ENCODE measurements at places on chromosomes 5 and 9.
A peak's percentile ranks its signal among the peaks of the same experiment; 100 is the strongest.

DNA sequence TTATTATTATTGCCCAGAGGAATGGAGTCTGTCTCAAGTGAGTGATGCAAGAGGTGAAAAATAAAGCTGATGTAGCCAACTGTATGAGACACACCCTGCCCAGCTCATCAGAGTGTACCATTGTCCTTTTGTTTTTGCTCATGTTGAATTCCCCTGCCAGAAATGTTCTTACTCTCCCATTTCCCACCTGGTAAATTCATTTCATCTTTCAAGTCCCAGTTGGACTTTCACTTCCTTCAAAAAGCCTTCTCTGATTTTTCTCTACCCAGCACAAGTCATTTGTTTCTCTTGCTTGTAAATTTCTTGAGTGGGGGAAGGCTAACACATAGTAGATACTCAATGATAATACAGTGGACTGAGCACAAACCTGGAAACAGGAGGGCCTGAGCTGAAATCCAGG lies 394.5 kb upstream of the ZNF462 start:
- no peak for DNase-seq

DNA sequence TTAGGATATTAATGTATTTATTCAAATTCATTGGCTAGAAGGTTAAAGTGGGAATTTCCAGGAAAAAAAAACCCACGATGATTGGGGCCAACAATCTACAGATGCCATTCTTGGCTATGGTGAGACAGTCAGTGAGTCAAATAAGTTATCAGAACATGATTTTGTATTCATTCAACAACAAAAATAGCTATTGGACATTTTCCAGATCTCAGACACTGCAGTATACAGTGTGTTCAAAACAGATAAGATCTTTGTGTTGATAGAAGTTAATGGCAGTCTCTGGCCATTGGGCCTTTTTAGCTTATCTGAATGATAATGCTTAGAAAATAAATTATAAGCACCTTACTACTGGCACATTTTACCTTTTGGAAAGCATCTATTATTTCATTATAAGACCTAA lies 547.7 kb downstream of the MAT2B start:
- DNase-seq: no peak

DNA sequence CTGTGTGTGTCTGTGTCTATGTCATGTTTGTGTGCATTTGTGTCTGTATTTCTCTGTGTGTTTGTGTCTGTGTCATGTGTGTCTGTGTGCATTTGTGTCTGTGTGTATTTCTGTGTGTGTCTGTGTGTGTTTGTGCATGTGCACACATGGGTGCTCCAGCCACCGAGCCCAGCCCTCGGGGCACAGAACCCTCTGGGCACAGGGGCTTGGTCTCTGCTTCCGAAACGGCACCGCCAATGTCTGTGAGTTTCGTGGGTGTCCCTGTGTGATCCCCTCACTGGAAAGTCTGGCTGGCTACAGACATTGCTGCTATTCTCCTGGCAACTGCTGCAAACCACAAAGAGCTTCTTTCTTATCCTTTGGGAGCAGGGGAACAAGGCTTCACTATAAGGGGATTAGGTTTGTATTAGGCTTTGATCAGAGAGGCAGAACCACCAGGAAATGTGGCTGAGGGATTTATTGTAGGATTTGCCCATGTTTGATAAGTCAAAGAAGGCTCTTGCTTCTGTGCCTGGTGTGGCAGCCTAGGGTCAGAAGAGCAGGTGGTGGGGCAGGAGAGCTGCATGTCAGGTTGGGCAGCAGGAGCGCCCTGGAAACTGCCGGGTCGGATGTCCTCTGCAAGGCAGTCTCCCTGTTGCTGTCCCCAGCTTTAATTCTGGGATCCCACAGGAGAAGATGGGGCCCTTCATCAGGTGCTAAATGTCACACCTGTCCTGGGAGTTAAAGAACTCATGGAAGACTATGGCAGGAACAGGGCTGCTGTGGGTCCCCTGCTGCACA lies 39.6 kb upstream of the FCN1 start:
- no peak for DNase-seq

DNA sequence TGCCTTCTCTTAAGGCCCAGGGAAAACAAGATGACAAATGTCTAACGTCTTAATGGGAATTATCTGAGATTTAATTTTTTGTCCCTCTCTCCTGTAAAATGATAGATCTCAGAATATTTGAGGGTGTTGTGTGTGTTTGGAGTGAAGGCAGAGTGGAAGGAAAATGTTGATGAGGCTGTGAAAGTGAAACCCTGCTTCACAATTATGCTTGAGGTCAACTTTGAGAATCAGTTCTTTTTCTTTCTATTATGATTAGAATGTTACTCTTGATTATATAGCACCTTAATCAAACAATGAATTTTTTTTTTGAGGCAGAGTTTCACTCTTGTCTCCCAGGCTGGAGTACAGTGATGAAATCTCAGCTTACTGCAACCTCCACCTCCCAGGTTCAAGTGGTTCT lies 5.5 kb upstream of the LOX start:
- no peak for DNase-seq

DNA sequence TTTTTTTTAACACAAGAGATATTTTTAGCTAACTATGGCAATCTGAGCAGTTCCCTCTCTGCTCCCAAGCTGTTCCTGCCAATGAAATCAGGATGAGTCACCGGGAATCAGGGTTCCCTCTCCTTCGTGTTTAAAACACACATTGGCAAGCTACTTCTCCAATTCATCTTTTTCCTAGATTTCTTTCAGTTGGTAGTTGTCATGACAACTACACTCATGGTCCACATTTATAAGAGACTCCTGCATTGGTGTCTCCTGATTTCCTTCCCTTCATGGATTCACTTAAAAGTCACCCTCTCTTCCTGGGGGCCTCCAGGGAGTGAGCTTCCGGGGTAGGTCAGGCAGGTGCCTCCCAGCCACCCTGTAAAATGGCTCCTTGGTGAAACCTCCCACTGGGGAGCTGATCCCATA lies 72.3 kb upstream of the NIPAL4 start:
- DNase-seq: no peak

DNA sequence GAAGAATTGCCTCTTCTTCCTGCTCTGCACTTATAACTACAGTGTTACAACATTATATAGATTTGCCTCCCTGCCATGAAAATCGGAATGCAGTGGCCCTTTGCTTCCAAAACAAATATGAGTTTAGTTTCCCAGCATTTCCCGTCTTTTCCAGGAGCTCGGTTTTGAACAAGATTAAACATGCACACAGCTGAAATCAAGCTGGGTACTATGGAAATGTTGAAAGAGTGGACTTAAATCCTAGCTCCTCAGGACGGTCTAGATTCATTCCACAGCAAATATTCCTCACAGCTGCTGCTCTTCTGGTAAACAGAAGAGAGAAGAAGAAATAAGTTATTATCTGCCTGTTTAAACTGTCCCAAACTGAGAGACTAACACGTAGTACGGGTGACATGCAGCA lies 161.4 kb downstream of the PIK3R1 start:
- no peak for DNase-seq

- no peak for DNase-seq
Measured at GRCh38 chr5:109825450-109825849, 135.7 kb downstream of the MAN2A1 start.

- DNase-seq: no peak
Measured at GRCh38 chr5:21209409-21209808, 1221.4 kb upstream of the CDH18 start.

- no peak for DNase-seq
Measured at GRCh38 chr5:56039985-56040384, 45.2 kb upstream of the IL6ST start.

GRCh38 chr5:124054564-124054963 lies 542.6 kb downstream of the CSNK1G3 start:
- DNase-seq: no peak

GRCh38 chr5:93674866-93675459 lies 66.4 kb downstream of the POU5F2 start:
- DNase-seq: no peak

GRCh38 chr9:21969951-21970799 lies 24.0 kb downstream of the CDKN2A start:
- DNase-seq: no peak

DNA sequence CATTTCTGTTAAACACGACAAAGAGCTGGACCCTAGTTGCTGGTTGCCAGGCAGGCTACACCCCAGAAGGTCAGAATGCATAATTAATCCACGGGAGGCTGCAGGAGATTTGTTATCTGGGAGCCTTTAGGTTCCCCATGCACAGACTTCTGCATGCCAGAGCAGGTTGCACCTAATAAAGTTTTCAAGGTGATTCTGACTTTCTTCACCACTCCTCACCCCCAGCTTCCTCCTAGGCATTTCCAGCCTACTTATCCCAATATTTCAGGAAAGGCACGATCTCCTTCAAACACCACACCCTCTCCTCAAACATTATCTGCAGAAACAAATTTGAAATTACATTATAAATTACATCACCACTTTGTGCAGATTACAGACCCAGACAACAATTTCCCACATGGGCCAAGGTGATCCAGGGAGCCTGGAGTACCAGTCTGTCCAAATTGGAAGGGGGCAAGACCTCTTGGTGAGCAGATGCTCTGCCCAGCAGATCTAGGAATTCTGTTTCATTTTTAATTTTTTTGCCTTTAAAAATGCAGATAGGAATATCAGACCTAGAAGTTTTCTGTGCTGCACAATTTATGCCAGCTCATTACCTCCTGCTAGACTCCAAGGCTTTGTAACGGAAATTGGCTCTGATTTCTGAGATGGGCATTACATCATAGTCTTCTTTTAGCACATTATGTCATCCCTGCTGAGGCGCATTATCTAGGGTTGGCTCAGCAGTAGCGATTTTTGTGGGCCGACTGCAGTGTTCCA lies 363.4 kb upstream of the SLC30A5 start:
- DNase-seq: no peak

DNA sequence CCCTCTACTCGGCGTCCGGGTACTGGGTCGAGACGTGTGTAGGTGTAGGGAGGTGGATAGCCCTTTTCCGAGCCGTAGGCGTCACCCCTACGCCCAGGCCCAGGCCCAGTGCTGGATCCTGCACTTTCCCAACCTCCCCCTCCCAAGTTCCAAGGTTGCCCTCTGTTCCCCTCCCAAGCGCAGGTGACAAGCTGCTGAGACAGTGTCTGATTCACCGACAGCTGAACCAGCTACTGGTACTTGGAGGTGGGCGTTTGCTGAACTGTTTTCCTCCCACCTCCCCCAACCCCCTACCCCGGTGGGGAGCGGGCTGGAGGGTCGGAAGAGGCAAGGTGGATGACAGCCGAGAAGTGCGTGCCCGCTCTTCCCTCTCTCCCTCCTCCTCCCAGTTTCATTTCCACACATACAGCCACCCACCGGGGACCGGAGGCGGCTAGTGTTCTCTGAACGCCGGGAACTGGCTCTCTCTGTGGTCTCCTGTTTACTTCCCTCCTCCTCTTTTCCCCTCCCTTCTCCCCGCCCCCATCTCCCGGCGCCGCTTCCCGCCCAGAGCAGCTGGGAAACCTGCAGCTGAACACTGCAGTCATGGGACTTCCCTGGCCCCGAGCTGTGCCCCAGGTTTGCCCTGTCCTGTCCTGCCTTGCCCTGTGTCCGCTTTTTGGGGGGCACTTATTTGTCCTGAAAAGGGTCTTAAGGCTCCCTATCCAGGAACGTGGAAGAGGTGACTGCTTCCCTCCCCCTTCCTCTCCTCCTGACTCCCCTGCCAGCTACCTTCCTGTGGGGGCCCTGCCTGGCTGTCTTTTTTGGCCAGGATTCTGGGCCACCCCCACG lies 6.2 kb upstream of the KLF9 start:
- DNase-seq: peak; percentile 46

- no peak for DNase-seq
Measured at GRCh38 chr9:14908295-14909180, 1.7 kb downstream of the FREM1 start.

DNA sequence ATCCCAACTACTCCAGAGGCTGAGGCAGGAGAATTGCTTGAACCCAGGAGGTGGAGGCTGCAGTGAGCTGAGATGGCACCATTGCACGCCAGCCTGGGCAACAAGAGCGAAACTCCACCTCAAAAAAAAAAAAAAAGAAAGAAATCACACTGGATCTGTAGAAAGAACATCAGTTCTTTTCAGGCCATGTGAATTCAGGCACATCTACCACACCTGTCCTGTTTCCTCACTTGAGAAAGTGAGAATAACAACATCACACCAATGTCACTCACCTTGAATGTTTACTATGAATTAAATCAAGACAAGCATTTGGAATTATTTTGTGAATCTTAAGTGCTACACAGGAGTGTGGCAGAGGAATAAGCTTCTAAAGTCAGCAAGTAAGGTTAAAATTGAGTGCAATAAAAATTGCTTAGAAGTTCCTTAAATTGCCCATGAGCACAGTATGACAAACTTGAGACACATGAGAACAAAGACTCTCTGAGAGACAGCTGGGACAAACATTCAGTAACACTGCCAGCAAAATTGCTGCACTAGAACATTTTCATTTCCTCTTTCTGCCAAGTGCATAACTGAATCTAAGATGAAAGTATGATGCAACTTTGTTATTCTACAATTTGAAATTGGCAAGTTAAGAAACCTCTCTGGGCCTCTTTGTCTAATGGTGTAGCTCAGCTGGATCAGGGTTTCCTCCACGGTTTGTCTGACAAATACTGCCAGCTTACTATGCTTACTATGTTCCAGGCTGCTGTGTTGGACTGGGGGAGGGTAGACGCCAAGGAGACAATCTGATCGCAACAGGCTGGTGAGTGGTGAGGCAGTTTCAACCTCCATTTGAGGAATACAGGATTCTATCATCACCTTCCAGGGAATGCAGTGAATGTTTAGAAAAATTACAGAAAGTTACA lies 1.9 kb upstream of the RIC1 start:
- peak; percentile 28 for DNase-seq

GRCh38 chr9:81116340-81117137 lies 572.8 kb downstream of the TLE1 start:
- DNase-seq: no peak

GRCh38 chr5:123717139-123717538 lies 205.2 kb downstream of the CSNK1G3 start:
- DNase-seq: no peak

- no peak for DNase-seq
Measured at GRCh38 chr9:32490601-32491000, 35.4 kb downstream of the RIGI start.

- no peak for DNase-seq
Measured at GRCh38 chr9:104772714-104773510, 9.0 kb downstream of the NIPSNAP3B start.

GRCh38 chr5:30874241-30875034 lies 319.0 kb upstream of the CDH6 start:
- DNase-seq: no peak

GRCh38 chr9:2018162-2018643 lies 3.1 kb downstream of the SMARCA2 start:
- no peak for DNase-seq

- DNase-seq: no peak
Measured at GRCh38 chr5:59296317-59297264, 596.9 kb downstream of the PDE4D start.

- no peak for DNase-seq
Measured at GRCh38 chr5:134446938-134447337, 35.3 kb upstream of the CDKN2AIPNL start.

- no peak for DNase-seq
Measured at GRCh38 chr5:31770998-31771397, 132.1 kb downstream of the PDZD2 start.

- DNase-seq: no peak
Measured at GRCh38 chr9:113614843-113615648, 151.5 kb downstream of the RGS3 start.
